Natural killer cell (primary cell): ENCODE measurements at places on chromosomes 7 and 10. TPM values are rescaled to one million over a fixed set of nuclear protein-coding genes. Genes with fewer than 3 reads are reported as not detected.

GRCh38 chr10:90917238-90917967, 3.5 kb downstream of the ANKRD1 start:
- H3K4me1 ChIP-seq, result no peaks in the 10 kb centered on the region
- no peak overlapping the region for H3K27ac ChIP-seq
- H3K27me3 ChIP-seq, result peaks cover 2% of the 10 kb centered on the region
- no peak for DNase-seq
- no peaks in the 10 kb centered on the region for H3K36me3 ChIP-seq

Gene UCN3
- not detected for total RNA-seq

DNA sequence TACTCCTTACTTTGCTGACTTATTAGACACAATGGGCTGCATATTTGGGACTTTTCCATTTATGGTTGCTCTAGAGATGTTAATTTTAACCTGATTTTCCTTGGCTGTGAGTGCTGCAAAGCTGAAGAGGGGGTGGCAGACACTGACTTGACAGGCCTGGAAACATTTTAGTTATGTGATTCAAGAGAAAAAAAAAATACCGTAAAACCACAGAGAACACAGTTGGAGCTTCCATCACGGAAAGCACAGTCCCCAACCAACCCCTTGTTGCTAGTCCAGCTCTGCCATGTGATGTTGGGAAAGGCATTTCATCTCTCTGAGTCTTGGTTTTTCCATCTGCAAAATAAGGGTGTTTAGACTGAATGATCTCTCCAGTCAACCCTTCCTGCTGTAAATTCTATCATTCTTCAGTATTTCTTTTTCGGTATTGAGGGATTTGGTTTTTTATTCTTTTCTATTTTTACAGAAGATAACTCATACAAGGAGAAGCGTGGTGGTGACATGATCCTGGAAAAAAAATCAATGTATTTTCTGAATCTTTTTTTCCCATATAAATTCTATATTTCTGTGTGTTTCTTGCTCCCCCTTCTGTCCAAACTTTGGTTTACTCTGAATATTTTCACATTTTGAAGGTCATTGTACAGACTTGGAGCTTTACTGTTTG, 246.1 kb downstream of the REEP3 start:
- H3K27me3 ChIP-seq, result no peaks in the 10 kb centered on the region
- H3K4me3 ChIP-seq, result no peak overlapping the region
- no peak for DNase-seq
- no peaks in the 10 kb centered on the region for H3K4me1 ChIP-seq
- H3K36me3 ChIP-seq, result no peaks in the 10 kb centered on the region
- no peak overlapping the region for H3K27ac ChIP-seq

GRCh38 chr10:115974816-115975430, 298.1 kb downstream of the GFRA1 start:
- H3K4me1 ChIP-seq, result no peaks in the 10 kb centered on the region
- DNase-seq, result no peak
- H3K27me3 ChIP-seq, result no peaks in the 10 kb centered on the region
- no peak overlapping the region for H3K27ac ChIP-seq
- no peak overlapping the region for H3K4me3 ChIP-seq
- no peaks in the 10 kb centered on the region for H3K36me3 ChIP-seq

Gene RBP4
- not detected for total RNA-seq

GRCh38 chr7:5441840-5442503, 18.3 kb upstream of the TNRC18 start:
- no peak overlapping the region for H3K4me3 ChIP-seq
- H3K4me1 ChIP-seq, result no peaks in the 10 kb centered on the region
- DNase-seq, result no peak
- no peak overlapping the region for H3K27ac ChIP-seq

GRCh38 chr10:130623680-130624267, 487.6 kb downstream of the GLRX3 start:
- H3K27ac ChIP-seq, result no peak overlapping the region
- DNase-seq, result no peak
- no peak overlapping the region for H3K4me3 ChIP-seq
- H3K4me1 ChIP-seq, result no peaks in the 10 kb centered on the region
- no peaks in the 10 kb centered on the region for H3K27me3 ChIP-seq

GRCh38 chr7:119996634-119997033, 276.3 kb upstream of the KCND2 start:
- H3K4me1 ChIP-seq, result no peaks in the 10 kb centered on the region
- DNase-seq, result no peak
- H3K27me3 ChIP-seq, result no peaks in the 10 kb centered on the region
- no peak overlapping the region for H3K4me3 ChIP-seq
- H3K27ac ChIP-seq, result no peak overlapping the region

Gene PRPS1L1
- total RNA-seq, result not detected

DNA sequence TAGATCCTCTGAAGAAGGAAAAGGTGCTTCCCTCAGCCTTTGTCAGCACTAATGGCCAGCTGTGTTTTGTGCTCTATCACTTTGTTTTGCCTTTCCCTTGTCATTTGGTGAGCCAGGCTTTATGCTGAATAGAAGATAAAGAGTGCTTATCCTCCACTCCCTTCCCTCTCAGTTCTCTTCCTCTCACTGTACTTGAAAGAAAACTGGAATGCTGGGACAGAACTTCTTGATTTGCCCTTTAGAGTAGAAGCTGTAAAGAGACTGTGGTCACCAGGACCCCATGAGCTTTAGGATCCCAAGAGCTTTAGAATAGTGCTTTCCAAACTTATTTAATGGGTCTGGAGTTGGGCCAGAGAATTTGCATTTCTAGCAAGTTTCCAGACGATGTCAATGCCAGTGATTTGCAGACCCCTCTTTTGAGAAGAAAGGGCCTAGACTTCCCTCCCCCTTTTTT, 81.4 kb downstream of the LRRC4 start:
- H3K36me3 ChIP-seq, result peaks cover 2% of the 10 kb centered on the region
- no peak for DNase-seq
- no peak overlapping the region for H3K4me3 ChIP-seq
- H3K4me1 ChIP-seq, result no peaks in the 10 kb centered on the region
- H3K27ac ChIP-seq, result no peak overlapping the region
- no peaks in the 10 kb centered on the region for H3K27me3 ChIP-seq

GRCh38 chr10:132186488-132187429, at the start of gene DPYSL4:
DPYSL4 (plus strand) TSS chr10:132186948; CDS start chr10:132187064, 116 bp downstream.
- H3K27me3 ChIP-seq, result peaks cover 23% of the 10 kb centered on the region
- no peak within 1 kb of the TSS for H3K27ac ChIP-seq
- peak; percentile 69 for DNase-seq
- H3K4me3 ChIP-seq, result no peak within 1 kb of the TSS

DNA sequence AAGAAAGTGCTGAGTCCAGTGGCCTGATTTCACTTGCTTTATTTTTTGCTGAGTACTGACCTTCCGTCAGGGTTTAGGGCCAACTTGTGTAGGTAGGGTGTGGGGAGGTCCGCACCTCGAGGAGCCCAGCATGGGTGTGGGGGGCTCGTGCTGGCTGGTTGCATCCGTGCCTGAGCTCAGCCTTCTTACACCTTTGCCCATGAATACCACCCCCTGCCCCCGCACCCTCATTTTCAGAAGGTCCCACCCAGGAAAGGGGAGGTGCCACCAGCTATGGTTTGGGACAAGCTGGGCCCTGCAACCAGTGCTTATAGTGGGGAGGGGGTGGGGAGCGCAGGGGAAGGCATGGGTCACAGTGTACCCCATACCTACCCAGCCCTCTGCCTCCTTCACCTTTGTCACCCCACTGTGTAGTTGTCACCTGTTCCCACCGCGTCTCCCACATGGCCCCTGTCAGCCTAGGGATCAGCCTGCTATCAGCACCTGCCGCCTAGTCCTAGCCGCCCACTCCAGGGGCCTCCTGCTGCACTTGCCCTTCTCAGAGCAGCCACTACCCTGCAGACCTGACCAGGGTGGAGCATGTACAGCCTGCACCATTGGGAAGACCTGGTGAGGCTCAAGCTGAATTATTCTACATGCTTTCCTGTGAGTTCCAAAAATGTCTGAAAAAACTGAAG, 146.2 kb upstream of the RET start:
- no peaks in the 10 kb centered on the region for H3K36me3 ChIP-seq
- H3K27me3 ChIP-seq, result peaks cover 11% of the 10 kb centered on the region
- no peak overlapping the region for H3K27ac ChIP-seq
- peaks cover 13% of the 10 kb centered on the region for H3K4me1 ChIP-seq

Gene CHAT
- total RNA-seq, result not detected

Gene HMX3
- not detected for total RNA-seq

Gene ASAH2
- 2.9 TPM for total RNA-seq

GRCh38 chr7:111168182-111168581, 77.3 kb downstream of the LRRN3 start:
- H3K4me1 ChIP-seq, result no peaks in the 10 kb centered on the region
- H3K4me3 ChIP-seq, result no peak overlapping the region
- H3K36me3 ChIP-seq, result no peaks in the 10 kb centered on the region
- no peak overlapping the region for H3K27ac ChIP-seq

- H3K4me1 ChIP-seq, result peaks cover 14% of the 10 kb centered on the region
- H3K27ac ChIP-seq, result no peak overlapping the region
- H3K27me3 ChIP-seq, result no peaks in the 10 kb centered on the region
- no peaks in the 10 kb centered on the region for H3K36me3 ChIP-seq
Observed at GRCh38 chr10:119190353-119190752, 11.7 kb upstream of the PRDX3 start.
